ENCODE measurements at places on chromosomes 11 and 22. TPM values are rescaled to one million over a fixed set of nuclear protein-coding genes. Genes with fewer than 3 reads are reported as not detected.

CRYBA4 gene
- not detected for total RNA-seq

DNAJB7 gene
- total RNA-seq = not detected

INPP5J gene
- 0.33 TPM for total RNA-seq

OR4C6 gene
- not detected for total RNA-seq

ESAM gene
- total RNA-seq = 0.10 TPM

RAB38 gene
- not detected for total RNA-seq

All from A172 (cell line).